ELR (cell line): ENCODE measurements at places on chromosomes 7 and 10.

DNA sequence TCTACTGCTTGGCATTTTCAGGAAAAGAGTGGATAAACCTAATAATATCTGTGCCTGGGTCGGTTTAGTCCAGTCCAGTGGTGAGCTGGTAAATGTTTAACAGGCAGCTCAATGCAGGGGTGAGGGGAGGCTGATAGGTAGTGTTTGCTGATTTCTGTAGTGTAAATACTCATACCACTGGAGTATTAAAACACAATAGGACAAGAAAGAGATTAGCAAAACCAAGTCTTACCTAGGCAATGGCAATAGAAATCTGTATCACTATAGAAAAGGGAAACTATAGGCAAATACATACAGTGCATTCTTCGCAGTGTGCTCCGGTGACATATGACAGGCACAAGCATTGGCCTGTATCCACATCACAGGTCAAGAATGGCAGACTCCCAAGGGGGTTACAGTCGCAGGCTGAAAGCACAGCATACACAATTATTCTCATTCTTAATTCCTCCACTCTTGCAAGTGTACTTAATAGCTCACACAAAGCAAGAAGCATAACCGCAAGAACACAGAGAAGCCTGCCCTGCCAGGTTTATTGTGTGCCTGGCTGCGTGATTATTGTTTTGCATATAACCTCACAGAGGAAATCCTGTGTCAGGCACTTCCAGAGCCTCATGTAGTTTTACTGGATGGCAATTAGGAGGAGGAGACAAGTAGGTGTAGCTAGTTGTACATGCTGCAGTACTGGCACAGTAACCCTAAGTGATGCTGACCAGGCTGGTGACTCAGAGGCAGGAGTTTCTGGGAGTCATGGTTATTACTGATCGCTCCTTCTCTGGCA lies 35.0 kb downstream of the LAMB4 start:
- DNase-seq: peak; percentile 87

GRCh38 chr10:93844979-93845626 lies 48.7 kb upstream of the SLC35G1 start:
- DNase-seq: no peak

GRCh38 chr7:99642027-99642426 lies 25.3 kb downstream of the ZSCAN25 start:
- DNase-seq: peak; percentile 31

GRCh38 chr7:17601921-17602320 lies 303.5 kb downstream of the AHR start:
- DNase-seq: peak; percentile 46

- peak; percentile 46 for DNase-seq
These were observed 63.2 kb downstream of the WNT2 start for GRCh38 chr7:117259615-117260014.
